ENCODE measurements at places on chromosomes 1 and 21. TPM values are rescaled to one million over a fixed set of nuclear protein-coding genes. Genes with fewer than 3 reads are reported as not detected.

The SMPDL3B gene
- polyA plus RNA-seq, result not detected

The SDHC gene
- polyA plus RNA-seq, result 324 TPM

- H3K36me3 ChIP-seq, result no peaks in the 10 kb centered on the region
- H3K4me1 ChIP-seq, result peaks cover 33% of the 10 kb centered on the region
These were observed 361.0 kb downstream of the ADGRL2 start for GRCh38 chr1:82161700-82162141.

DNA sequence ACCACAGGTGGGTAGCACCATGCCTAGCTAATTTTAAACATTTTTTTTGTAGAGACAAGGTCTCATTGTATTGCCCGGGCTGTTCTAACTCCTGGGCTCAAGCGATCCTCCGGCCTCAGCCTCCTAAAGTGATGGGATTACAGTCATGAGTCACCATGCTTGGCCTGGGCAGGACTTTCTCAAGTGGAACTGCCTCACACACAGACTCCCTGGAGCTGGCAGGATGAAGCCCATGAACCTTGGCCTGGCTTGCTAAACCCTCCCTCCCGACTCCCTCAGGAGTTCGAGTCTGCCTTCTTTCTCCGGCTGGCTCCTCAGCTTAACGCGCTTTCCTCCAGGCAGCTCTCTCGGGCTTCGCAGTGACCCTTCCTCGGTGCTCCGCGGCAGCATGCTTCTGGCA is 7.7 kb upstream of the ECE1 start:
- H3K4me3 ChIP-seq, result no peak overlapping the region
- H3K4me1 ChIP-seq, result peaks cover 39% of the 10 kb centered on the region
- H3K27ac ChIP-seq, result no peak overlapping the region
- peaks cover 2% of the 10 kb centered on the region for H3K27me3 ChIP-seq
- peaks cover 4% of the 10 kb centered on the region for H3K36me3 ChIP-seq
- DNase-seq, result no peak

The RGS4 gene
- polyA plus RNA-seq, result not detected

DNA sequence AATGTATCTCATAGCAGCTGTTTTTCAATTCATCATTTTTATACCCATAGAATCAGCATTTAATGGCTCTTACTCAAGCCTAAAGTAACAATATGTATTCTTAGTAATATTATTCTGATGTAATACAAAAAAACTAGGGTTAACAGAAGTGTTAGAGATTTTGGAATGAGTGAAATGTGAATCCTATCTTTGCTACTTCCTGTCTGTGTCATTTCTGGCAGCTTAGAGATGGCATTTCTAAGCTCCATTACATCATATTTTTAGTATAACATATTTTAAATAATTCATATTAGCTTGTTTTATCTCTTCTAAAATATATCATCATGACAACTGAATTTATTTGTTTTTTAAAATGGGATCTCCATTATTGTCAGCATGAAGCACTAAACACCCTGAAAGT is 90.2 kb downstream of the LRRC7 start:
- DNase-seq, result no peak
- H3K4me3 ChIP-seq, result no peak overlapping the region
- H3K27me3 ChIP-seq, result no peaks in the 10 kb centered on the region
- no peaks in the 10 kb centered on the region for H3K4me1 ChIP-seq
- H3K27ac ChIP-seq, result no peak overlapping the region

DNA sequence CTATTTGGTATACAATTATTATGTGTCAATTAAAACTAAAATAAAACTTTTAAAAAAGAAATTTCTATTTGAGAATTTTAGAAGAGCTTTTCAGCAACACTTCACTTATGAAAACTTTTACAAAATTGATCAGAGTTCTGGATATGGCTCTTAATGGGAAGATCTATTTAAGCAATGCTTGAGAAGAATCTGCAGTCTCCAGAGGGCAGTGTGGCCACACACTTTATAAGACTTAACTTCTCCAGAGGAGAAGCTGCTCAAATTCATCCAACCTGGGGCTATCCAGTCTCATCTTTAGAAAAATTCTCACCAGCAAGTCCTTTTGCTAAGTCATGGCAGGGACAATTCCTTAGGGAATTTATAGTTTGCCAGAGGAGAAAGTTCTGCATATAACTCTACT is 25.2 kb upstream of the AGO1 start:
- H3K36me3 ChIP-seq, result peaks cover 21% of the 10 kb centered on the region
- H3K27me3 ChIP-seq, result peaks cover 1% of the 10 kb centered on the region
- no peak overlapping the region for H3K4me3 ChIP-seq
- H3K4me1 ChIP-seq, result no peaks in the 10 kb centered on the region

DNA sequence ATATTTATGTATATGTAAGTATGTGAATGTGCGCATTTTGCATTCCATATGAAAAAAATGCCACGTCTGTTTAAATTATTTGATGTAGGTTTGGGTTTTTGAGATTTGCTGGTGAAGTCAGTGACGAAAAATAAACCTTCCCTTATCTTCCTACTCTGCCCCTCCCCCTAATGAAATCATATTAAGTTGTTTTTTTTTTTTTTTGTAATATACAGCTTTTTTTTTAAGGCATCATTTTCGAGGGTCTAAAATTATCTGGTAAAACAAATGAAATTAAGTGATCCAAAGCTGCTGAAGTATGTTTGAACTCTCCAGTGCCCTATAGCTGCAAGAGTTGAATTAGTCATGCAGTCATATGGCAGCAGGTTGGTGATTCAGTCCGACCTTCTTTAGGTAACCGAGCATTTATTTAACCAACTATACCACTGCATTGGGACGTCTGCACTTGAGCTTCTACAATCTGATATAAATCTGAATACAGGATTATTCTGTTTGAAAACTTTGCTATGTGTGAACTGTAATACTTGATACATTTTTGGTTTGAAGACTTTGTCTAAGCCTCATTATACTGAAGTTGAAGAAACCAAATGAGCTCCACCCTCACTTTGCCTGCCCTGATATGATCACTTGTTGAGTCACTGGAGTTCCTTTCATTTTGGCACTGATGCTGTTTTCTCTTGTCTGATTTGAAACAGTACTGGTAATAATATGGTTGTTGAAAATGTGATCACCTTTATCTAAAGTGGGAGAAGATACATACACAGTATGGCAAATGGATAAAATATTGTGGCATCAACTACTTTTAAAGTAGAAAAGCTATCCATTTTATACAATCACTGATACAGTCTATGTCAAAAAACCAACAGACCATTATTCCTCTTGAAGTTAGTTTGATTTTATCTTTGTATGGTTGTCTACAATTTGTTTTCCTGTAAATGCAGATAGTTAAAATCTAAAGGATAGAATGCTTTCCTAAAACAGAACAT is 11.7 kb downstream of the PDIK1L start:
- H3K4me1 ChIP-seq, result peaks cover 24% of the 10 kb centered on the region
- no peak overlapping the region for H3K27ac ChIP-seq
- H3K4me3 ChIP-seq, result no peak overlapping the region
- H3K27me3 ChIP-seq, result peaks cover 14% of the 10 kb centered on the region
- DNase-seq, result no peak
- H3K36me3 ChIP-seq, result peaks cover 23% of the 10 kb centered on the region

The GSTM5 gene
- not detected for polyA plus RNA-seq

The CGN gene
- polyA plus RNA-seq, result not detected

DNA sequence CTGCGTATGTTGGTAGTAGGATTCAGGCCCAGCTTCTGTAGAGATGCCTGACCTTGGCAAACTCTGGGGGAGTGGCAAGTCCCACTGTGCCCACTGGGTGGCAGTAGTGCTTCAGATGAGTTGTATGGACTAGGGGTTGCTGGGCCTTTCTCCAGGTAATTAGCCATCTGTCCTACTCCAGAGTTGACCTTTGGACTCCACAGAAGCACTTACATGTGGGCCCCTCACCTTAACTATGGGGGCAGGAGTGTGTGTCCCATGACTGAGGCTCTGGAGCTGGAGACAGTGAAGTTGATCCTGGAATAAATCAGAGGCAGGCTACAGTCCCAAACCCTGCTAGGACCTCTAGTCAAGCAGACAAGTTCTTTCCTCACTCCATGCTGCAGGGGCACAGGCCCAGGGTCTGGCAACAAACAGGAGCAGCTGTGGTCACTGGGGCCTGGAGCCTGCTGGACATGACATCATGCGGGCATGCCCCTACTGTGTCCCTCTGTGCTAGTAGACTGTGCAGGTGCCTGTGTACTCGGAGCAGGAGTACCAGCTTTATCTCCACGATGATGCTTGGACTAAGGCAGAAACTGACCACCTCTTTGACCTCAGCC is 4.6 kb downstream of the DMAP1 start:
- H3K4me1 ChIP-seq, result peaks cover 50% of the 10 kb centered on the region
- no peak overlapping the region for H3K4me3 ChIP-seq
- H3K36me3 ChIP-seq, result peaks cover 8% of the 10 kb centered on the region

The SAMD13 gene
- 1.2 TPM for polyA plus RNA-seq

DNA sequence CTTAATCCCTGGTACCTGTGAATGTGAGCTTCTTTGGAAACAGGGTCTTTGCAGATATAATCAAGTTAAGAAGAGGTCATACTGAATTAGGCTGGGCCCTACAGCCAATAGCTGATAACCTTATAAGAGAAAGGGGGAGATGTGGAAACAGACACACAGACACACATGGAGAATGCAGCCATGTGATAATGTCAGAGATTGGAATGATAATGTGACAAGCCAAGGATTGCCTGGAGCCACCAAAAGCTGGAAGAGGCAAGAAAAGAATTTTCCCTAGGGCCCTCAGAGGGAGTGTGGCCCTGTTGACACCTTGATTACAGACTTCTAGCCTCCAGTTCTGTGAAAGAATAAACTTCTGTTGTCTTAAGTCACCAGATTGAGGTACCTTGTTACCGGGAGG is 114.5 kb upstream of the SOD1 start:
- no peak overlapping the region for H3K4me3 ChIP-seq
- no peaks in the 10 kb centered on the region for H3K27me3 ChIP-seq
- no peak for DNase-seq

DNA sequence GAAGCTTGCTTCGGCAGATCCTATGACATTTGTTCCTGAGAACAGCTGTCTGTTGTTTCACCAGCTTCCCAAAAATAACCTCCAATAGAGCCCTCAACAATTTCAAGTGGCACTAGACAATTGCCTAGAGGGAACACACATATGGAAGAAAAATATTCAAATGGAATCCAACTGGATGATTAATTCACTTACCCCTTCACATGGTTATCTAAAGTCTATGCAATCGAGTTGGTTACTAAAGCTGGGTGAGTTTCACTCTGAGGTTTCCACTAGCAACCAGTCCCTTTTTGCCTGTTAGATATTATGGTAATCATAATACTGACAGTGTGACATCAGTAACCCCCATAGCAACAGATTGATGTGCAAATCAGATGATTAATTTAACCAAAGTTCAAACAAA is at the start of gene LEMD1:
Gene LEMD1, minus strand, starts transcription at position 259 of the 400 bp plus-strand sequence. CDS start 1,520 bp downstream, outside the sequence.
- no peaks in the 10 kb centered on the region for H3K36me3 ChIP-seq
- H3K27me3 ChIP-seq, result no peaks in the 10 kb centered on the region
- H3K4me1 ChIP-seq, result no peaks in the 10 kb centered on the region
- DNase-seq, result no peak
